ENCODE measurements at places on chromosomes 4 and X.
A peak's percentile ranks its signal among the peaks of the same experiment; 100 is the strongest.

DNA sequence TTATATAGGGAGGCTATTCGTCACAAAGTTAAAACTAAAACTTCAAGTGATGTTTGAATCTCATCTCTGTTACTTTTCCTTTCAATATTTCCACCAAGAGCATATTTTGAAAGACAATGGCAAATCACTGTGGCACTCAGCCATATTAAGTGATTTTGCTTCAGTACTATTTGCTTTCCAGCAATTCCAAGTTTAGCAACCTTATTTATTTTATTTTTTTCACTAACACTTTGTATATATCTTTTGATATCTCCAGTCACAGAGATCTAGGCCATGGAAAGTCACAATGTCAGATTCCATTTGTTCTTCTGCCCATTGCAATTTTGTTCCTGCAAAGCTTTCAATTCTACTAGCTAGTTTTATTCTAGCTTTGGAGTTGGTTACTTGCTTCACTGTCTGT lies 1514.5 kb upstream of the ADGRL3 start:
- DNase-seq = no peak

GRCh38 chr4:5757536-5757935 lies 46.5 kb downstream of the EVC start:
- no peak for DNase-seq

- no peak for DNase-seq
Measured at GRCh38 chr4:19254486-19254885, 997.2 kb upstream of the SLIT2 start.

- DNase-seq = no peak
Measured at GRCh38 chrX:21802839-21803238, 36.6 kb upstream of the MBTPS2 start.

DNA sequence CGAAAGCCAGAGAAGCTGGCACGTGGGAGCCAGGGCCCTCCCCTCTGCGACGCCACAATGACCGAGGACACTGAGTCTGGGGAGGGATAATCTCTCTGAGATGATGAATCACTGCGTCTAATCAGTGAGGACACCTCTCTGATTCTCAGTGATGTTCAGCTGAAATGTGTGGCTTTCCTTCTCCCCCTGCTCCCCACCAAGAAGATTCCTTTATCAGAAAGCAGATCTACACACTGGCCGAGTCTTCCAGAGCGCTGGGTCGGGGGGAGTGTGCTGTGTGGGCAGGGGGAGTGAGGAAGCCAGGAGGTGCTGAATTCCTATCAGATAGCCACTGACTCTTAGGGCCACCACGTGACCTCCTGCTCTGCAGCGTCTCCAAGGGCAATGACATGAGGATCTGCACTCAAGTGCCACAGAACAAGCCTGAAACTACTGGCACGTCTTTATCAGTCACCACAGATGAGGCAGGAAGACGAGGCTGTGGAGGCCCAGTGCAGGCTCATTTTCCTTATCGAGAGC lies 89.2 kb downstream of the GATB start:
- DNase-seq = no peak

GRCh38 chrX:55919367-55920221 lies 202.0 kb downstream of the RRAGB start:
- DNase-seq = no peak

- DNase-seq = no peak
Measured at GRCh38 chr4:184756399-184756798, 22.5 kb upstream of the CENPU start.

GRCh38 chr4:20480165-20480947 lies 219.9 kb upstream of the PACRGL start:
- DNase-seq = no peak

- DNase-seq = peak; percentile 40
Measured at GRCh38 chrX:46404774-46405173, 140.4 kb downstream of the ZNF674 start.

- no peak for DNase-seq
Measured at GRCh38 chr4:188139671-188140070, 430 bp downstream of the TRIML1 start.

- no peak for DNase-seq
Measured at GRCh38 chr4:51845711-51846110, 2.8 kb downstream of the DCUN1D4 start.

GRCh38 chr4:120672076-120672475 lies 250.4 kb downstream of the PRDM5 start:
- DNase-seq = no peak

- no peak for DNase-seq
Measured at GRCh38 chrX:14015294-14015693, 14.4 kb downstream of the GEMIN8 start.

DNA sequence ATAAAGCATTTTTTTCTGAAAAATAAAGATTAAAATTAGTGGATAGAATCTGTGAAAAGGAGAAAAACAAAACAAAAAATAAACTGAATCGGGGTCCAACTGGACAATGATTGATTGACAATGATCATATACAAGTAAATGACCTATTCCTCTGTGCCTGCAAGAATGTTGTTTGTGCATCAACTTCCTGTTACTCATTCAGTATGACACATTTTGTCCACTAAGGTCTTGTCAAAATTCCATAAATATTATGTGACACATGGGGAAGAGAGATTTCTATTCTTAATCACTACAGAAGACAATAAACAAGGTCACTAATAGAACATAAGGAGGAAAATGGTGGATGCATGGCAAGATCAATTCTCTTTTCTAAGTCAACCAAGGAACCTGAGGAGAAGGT lies 54.9 kb downstream of the F8 start:
- no peak for DNase-seq

DNA sequence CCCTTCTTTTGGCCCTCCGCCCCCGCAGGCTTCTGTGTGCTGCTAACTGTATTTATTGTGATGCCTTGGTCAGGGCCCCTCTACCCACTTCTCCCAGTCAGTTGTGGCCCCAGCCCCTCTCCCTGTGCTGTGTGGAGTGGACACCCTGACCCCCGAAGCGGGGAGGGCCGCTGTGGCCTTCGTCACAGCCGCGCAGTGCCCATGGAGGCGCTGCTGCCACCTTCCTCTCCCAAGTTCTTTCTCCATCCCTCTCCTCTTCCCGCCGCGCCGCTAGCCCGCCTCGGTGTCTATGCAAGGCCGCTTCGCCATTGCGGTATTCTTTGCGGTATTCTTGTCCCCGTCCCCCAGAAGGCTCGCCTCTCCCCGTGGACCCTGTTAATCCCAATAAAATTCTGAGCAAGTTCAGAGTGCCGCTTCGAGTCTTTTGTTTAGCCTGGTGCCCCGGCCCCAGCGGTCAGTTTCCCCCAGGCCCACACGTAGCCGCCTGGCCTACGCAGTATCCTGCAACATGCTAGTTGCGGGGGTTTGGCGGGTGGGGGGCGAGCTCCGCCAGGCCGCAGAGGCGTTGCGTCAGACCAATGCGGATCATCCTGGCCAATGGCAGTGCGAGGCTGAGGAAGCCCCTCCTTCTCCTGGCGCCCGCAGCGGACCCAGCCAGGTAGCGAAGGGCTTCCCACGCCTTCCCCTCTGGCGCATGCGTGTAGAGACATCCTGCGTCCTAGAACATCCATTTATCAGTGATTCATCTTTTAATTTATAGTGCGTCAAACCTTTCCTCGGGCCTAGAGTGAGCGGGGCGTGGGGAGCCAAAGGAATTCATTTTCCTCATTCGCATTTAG lies 5.6 kb upstream of the KANTR start:
- no peak for DNase-seq

GRCh38 chr4:60863442-60863841 lies 336.7 kb upstream of the ADGRL3 start:
- DNase-seq = no peak

DNA sequence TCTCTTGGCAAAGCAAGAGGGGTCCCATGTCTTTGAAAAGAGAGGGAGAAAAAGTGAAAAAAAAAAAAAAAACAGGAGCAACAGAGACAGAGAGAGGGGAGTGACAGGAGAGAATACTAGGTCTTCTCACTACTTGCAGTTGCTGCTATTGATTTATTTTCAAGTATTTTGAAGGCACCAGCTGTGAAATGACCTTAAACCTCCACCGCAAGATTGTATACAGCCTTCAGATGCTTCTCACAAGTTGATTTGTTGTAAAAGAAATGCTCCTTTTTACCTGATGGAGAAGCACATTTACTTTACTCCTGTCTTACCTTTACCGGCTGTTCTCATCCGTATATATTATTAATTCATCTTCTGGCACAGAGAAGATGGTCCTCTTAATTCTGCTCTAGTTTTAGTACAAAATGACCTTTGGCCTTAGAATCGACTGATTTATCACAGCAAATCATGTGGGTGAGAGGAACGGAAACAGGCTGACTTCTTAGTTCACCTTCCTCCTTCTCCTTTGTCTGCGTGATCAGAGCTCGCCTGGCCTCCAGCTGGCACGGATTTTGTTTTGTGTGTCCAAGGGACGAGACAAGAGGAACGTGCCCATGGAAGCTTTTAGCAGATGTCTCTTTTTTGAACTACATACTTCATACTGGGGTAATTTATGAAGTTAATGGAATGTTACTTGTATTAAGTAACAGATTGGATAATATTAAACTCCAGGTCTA lies 82.4 kb upstream of the PACRGL start:
- peak; percentile 46 for DNase-seq

- no peak for DNase-seq
Measured at GRCh38 chr4:7676398-7676922, 241.7 kb upstream of the PSAPL1 start.
